ENCODE measurements at places on chromosomes 12 and 14.

DNA sequence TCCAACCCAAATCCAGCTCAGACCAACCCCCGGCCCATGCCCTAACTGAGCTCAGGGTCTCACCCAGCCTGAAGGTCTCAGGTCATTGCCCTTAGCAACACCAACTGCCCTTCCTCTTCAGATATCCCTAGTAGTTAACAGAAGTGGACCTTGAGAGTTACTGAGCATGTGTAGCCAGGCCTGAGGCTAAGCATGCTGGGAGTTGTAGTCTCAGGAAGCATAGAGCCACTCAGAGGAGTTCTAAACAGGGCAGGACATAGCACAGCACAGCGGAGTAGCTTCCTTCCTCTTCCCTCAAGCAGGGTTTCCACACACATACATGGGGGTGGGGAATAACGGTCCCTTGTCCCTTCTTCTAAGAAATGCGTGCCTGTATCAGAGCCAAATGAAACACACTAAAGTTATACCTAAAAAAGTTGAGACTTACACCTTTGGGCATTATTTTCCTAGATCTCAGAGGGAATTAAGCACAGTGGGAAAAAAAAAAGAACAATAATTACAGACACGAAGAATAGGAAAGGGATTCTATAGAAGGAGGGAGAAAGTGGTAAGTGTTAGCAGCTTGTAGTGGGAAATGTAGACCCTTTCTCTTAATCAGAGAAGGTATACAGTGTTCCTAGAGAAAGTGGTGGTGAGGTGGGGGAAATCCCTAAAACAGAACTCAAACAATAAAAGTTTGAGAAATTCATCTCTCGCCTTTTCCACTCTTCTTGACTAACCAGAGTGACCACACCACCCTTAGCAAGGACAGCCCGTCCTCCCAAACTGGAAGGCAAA is 4.4 kb downstream of the KMT2D start:
- DNase-seq, result peak; percentile 31

DNA sequence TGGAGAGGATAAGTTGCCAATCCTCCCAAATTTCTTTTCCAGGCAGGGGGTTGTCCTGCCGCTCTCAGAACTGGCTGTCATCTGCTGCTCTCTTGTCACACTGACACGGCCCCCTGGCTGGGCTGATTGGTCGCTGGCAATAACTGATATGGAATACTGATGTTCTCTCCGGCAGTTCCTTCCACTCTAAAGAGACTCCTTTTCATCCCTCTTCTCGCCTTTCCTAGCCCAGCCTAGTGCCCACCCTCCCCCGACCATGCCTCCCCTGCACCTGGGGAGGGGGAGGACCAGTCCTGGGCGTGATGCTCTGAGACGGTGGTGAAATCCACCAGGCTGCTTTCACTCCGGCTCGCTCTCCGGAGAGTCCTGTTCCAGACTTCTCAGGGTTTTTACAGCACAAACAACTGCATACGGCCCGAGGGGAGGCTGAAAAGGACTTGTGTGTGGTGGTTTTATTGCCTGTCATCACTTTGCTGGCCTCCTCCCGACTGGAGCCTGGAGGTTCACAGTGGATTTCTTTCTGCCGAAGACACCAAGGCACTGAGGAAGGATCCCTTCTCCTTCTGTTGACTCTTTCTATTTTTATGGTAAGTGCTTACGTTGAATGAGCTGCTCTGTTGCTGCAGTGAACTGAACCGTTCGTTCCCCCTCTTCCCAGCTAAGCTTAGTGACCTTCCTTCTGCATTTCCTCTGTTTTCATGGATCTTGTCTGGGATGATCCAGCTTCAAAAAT is at the start of gene ANO4:
Gene ANO4 (plus strand): TSS at position 336 of the 733 bp plus-strand sequence. CDS start 107,010 bp downstream, outside the sequence.
- no peak for DNase-seq

DNA sequence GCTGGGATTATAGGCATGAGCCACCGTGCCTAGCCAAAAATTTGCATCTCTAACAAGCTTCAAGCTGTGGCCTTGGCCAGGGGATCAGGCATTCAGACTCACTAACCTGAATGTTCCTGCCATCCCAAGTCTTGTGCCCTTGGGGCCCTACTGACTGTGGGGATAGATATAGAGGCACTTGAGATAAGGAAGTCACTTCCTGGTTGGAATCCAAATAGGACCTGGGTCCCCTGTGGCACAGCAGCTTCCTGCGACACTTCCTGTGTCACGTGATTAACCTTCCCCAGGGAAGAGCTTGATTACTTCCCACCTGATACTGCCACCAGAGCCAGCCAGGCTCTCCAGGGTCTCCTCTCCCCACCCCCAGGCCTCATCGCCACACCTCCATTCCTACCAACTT is 128.2 kb downstream of the BCL11B start:
- no peak for DNase-seq

GRCh38 chr14:64508215-64508776 is 3.7 kb downstream of the ZBTB1 start:
- no peak for DNase-seq

- no peak for DNase-seq
These were observed 469.2 kb downstream of the DIO2 start for GRCh38 chr14:79742142-79742541.

- no peak for DNase-seq
These were observed 6.0 kb upstream of the PRMT5 start for GRCh38 chr14:22935156-22935555.

- no peak for DNase-seq
These were observed 82.2 kb downstream of the MIA2 start for GRCh38 chr14:39315859-39316444.
